Mesenchymal stem cell (in vitro differentiated cells and primary cell): ENCODE measurements at places on chromosomes 5 and 9.
A peak's percentile ranks its signal among the peaks of the same experiment; 100 is the strongest.

DNA sequence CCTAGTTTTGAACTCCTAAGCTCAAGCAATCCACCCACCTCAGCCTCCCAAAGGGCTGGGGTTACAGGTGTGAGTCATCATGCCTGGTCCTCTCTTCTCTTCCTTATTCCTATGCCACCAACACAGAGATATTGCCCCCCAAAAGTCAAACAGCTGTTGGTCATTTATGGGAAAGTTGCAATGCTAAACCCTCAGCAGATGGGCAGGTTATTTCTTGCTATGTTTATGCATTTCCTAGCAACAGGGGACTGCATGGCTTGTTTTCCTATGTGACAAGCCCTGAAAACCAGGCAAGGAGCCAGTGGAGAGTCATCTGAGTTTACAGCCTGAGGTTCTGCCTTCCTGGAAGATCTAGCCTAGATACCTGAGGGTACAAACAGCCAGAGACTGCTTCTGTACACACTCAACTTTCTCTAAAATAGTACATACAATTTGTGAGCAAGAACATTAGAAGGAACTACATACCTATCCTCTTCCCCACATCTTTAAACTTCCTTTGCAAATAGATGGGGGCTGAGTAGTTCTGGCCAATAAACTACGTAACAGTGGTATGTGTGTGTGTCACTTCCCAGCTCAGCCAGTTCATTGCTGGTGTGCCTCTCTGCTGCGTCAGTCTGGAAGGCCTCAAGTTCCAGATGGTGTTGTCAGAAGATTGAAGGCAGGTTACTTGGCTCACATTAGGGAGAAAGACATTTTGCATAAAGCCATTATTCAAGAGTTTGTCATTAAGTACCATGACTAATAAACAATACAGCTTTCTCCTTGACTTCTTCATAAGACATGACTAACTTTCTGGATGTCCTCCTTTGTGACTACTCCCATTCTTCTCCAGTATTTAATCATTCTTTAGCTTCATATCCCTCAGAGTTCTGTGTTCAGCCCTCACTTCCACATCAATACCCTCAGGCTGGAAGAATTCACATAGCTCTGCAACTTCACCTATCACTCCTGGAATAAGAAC lies 65.3 kb downstream of the CSNK1A1 start:
- peak; percentile 100 for DNase-seq

GRCh38 chr5:171911152-171911551 lies 95.3 kb downstream of the FBXW11 start:
- DNase-seq, result no peak

GRCh38 chr9:16515879-16516301 lies 354.6 kb downstream of the BNC2 start:
- peak; percentile 85 for DNase-seq

DNA sequence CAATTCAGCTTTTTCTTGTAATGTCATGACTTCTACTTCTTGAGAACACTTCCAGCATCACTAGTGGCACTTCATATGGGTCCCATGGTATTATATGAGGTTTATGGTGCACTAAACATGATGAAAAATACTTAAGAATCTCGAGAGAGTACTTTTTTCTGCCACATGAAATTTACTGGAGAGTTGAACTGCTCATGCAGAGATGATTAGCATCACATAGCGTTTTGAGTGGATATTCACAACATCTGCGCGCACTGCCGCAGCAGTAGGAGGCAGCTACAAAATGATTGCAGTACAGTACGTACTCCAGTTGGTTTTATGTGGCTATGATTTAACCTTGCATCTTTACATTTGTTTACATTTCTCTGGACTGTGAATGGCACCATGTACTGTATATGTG lies 14.7 kb downstream of the RAD1 start:
- DNase-seq, result no peak

DNA sequence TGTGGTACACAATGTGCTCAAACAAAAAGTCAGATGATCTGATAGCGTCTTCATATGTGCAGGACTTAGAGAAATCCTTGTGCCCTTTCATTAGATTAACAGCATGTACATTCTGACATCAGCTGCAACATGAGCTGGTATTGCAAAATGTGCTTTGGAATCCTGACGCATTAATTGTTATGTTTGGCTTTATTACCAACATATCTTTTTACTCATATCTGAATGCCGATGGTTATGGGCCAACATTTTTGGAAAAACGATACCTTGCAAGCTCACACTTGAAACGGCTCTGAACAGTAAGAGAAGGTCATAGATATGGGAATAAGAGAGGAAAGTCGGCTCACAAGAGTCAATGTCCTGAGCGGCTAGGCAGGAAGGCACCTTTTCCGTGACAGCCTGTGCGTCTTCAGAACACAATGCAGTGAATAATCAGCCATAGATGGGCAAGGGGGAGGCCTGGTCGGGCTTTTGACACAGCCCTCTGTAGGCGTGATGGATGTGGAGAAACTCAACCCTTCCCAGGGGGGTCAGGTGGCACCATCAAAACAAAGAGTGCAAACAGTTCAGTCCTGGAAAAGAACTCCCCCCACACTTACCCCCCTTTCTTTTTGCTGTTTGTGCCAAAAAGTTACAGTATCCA lies 36.4 kb upstream of the GAS1 start:
- DNase-seq, result no peak

GRCh38 chr5:36932699-36933098 lies 56.1 kb downstream of the NIPBL start:
- DNase-seq, result no peak

- DNase-seq, result no peak
Observed at GRCh38 chr5:123097871-123098735, 9.1 kb downstream of the PRDM6 start.

DNA sequence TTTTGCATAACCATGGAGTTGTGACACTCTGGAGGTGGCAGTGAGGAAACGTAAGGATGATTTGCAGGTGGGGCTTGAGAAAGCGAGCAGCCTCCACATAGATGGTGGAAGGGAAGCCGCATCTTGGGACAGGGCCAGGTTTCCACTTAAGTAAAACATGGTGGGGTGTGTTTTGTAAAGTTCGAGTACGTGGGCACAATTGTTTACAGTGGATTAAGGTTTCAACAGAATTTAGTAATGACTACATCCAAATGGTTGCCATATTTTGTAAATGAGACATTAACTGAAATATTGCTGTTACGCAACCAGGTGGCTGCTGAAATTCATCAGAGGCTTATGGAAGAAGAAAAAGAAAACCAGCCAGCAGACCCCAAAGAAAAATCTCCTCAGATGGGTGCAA lies 85.4 kb upstream of the IL7R start:
- peak; percentile 86 for DNase-seq

DNA sequence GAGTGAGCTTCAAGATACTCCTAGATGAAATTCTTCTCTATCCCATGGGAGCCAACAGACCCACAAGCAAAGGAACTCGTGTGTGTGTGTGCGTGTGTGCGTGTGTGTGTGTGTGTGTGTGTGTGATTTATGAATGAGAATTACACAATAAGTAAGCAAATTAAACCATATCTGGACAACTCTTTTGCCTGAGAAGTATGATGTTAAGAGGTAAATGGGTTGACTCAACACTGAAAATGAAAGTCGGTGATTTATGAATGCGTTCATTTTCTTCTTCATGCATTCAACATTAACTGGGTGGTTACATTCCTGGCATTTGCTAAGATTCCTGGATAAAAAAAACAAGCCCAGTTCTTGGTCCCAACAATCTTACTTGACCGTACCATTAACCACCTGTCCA lies 171.3 kb upstream of the ZNF462 start:
- no peak for DNase-seq

DNA sequence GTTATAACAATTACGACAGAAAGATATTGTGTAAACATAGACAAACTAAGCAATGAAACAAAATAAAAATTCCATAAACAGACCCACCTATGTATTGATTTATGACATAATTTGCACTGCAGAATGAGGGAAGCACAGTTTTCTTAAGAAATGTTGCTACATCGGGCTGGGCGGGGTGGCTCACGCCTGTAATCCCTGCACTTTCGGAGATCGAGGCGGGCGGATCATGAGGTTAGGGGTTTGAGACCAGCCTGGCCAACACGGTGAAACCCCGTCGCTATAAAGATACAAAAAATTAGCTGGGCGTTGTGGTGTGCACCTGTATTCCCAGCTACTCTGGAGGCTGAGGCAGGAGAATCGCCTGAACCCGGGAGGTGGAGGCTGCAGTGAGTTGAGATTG lies 1344.4 kb upstream of the WWC1 start:
- DNase-seq, result no peak

- DNase-seq, result no peak
Observed at GRCh38 chr9:123541411-123541810, 185.4 kb downstream of the CRB2 start.
